ENCODE measurements at places on chromosomes 1 and 21.

GRCh38 chr1:222561656-222562055 is 13.8 kb upstream of the HHIPL2 start:
- DNase-seq = no peak

DNA sequence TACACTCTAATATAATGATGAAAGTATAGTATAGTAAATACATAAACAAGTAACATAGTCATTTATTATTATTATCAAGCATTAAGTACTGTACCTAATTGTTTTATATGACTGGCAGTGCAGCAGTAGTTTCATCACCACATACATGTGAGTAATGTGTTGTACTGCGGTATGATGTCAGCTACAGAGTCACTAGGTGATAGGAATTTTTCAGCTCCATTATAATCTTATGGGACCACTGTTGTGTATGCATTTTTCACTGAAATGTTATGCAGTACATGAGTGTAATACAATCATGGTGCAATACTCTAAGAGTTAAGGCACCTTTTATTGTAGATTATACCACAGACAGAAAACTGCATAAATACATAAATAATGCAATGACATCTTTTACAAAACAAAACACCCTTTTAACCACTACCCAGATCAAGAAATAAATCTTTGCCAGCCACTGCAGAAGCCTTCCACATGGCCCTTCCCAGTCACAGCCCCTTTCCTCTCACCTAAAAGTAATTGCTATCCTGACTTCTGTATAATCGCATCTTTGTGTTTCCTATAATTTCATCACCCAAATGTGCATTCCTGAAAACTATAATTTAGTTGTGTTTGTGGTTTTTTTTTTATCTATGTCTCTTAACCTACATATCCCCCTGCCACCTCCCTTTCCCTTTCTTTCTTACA is 16.3 kb downstream of the ABCD3 start:
- DNase-seq = no peak

DNA sequence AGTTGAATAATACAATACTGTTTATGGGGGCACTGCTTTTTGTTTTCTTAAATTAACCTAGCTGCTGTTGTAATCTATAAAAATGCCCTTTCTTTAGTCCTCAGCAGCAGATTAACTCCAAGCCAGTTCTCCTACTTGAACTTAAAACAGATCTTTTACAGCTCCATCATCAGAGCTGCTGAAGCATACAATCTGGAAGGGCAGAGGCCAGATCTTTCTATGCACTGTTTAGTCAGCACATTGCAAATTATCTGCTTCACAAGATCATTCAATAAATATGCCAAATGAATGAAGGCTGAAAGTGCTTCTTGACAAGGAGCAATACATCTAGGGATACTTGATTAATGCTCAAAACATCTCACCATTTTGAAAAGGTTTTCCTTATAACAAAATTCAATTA is 115.8 kb downstream of the PLPPR5 start:
- DNase-seq = no peak

DNA sequence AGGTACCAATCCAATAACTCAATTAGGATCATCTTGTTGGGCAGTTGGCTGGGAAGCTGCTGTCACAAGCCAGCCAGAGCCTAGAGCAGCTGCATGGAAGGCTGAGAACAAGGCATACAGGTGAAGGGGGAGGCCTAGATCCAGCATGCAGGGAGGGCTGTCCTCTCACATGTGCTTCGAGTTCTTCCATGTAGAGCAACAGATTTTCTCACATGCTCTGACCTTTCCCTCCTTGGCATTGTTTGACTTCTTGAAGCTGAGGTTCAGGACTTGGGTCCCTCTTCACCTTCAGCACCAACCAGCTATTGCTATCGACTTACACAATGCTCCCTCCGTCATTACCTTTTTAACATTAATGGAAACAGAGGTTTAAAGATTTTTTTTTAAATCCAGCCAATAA is 257.7 kb downstream of the ATG4C start:
- no peak for DNase-seq

DNA sequence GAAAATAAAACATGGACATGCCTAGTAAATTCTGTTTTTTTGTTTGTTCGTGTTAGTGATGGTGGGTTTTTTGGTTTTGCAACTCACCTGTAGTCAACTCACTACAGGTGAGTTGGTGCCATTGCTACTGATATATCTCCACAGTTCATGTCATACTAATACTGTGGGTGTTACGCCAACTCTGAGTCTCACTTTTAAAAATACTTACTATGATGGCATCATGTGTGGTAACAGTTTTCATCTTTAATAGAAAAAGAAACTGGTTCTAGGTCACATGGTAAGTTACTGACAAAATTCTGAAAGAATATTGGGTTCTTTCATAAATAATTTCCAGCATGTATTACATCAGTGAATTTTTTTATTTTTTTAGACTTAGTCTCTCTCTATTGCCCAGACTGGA is 38.0 kb downstream of the TSNAX start:
- no peak for DNase-seq

DNA sequence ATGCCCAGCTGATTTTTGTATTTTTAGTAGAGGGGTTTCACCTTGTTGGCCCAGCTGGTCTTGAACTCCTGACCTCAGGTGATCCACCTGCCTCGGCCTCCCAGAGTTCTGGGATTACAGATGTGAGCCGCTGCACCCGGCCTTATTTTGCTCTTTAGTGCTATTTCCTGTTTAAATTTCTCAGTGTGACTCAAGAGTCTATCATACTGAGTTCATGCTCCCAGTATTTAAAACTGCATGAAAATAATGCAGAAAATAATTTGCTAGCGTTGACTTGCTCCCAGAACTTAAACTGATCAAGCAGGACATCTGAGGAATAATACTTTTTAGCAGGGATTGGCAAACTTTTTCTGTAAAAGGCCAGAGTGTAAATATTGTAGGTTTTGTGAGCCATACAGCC is 86.4 kb upstream of the C1orf21 start:
- no peak for DNase-seq

GRCh38 chr1:16249596-16250241 is 12.7 kb upstream of the CPLANE2 start:
- DNase-seq = no peak

GRCh38 chr1:15755646-15756040 is 3.0 kb upstream of the FBLIM1 start:
- DNase-seq = no peak

DNA sequence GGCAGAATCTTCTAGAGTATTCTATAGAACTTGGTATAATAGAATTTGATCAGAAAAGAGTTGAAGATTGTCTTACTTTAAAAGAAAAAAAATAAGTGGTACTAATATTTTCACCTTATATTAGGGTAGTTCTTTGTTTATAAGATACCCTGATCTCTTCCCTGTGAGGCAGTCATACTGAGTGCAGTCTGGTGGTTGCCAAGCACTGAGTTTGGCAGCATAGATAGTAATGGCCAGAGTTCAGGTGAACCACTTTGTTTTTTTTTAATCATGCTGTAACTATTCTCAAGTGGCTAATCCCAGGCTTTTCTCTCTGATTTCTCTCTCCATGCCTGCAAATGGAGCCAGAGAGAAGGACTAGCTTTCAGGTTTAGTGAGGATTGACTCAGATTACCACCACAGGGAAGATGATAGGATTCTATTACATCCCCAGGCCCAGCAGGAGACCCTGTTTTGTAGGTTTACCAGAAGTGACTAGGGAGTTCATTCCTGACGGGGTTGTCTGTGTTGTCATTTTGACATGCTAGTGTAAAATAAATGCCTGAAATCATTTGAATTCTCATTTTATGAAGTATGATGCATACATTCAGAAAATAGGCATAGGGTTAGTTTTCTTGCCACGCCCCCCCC is 16.7 kb downstream of the KDM1A start:
- DNase-seq = no peak

- no peak for DNase-seq
Observed at GRCh38 chr21:37849506-37850102, 66.7 kb downstream of the KCNJ6 start.

- no peak for DNase-seq
Observed at GRCh38 chr1:192678099-192678498, 42.2 kb downstream of the RGS13 start.

- no peak for DNase-seq
Observed at GRCh38 chr1:71417421-71417820, 336.6 kb upstream of the ZRANB2 start.

DNA sequence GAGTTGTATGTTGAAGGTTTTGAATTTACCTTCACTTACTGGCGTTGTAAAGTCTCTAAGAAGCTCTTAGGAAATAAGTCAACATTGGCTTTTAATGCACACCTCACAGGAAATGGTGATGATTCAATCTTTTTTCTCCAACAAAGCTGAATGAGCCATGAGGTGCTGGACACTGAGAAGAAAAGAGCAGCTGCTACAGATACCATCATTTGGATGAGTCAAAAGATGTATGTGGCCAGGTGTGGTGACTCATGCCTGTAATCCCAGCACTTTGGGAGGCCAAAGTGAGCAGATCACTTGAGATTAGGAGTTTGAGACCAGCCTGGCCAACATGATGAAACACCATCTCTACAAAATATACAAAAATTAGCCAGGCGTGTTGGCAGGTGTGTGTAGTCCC is 3.3 kb upstream of the IL23R start:
- DNase-seq = no peak

DNA sequence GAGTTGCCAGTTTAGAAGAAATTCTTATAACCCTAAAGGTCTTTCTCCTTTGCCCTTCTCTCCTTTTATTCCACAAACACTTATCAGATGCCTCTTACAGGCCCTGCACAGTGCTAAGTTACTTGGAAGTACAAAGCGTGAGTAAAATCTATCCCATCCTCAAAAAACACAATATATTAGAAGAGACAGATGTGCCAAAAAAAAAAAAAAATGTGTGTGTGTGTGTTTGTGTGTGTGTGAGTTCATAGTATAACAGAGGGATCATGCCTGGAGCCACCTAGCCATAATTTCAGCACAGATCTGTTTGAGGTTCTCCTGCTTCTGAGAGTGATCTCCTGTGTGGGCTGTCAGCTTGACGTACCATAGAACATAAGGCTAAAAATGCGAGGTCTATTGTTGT is 5.0 kb downstream of the FAM20B start:
- DNase-seq = no peak

DNA sequence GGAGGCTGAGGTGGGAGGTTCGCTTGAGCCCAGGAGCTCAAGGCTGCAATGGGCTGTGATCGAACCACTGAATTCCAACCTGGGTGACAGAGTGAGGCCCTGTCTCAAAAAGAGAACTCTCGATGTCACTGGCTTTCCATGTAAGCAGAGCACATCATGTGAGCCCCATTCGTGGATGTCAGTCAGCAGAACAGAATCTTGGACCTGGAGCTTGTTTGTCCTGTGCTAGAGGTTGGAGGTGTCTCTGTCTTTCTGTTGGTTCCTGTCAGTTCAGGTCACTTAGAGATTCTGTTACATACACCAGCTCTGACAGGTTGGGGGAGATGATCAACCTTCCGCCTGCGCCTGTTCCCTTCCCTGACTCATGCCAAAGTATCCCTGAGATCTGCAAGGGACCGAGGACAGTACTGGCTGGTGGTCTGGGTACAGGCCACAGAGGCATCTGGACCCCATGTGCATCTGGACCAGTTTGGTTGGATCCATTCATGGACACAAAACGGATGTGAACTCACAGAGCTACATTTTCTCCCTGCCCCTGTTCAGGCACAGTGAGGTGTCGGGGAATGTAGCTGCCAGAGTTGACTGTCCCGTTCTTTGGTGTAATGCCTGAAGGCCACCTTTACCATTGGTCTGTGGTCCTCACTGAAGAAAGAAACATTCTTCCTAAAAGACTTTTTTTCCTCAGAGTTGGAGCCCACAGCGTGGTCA is 10.0 kb downstream of the ARF1 start:
- no peak for DNase-seq

GRCh38 chr1:86788300-86789206 is 84.2 kb downstream of the SH3GLB1 start:
- DNase-seq = no peak

DNA sequence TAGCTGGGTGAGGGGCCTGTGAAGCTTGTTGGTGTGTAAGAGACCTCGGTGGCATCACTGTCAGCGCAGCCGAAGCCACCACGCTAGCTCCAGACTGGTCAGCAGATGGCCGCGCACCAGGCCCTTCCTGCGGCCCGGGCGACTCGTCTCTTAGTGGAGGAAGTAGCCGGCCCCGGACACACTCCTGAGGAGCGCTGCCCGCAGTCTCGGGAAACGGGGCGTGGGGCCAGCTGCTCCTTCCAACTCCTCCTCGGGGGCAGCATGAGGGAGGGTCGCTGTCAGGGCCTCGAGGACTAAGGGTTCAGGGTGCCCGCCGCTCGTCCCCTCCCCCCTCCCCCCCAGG is 20.4 kb downstream of the H3-3A start:
- no peak for DNase-seq

DNA sequence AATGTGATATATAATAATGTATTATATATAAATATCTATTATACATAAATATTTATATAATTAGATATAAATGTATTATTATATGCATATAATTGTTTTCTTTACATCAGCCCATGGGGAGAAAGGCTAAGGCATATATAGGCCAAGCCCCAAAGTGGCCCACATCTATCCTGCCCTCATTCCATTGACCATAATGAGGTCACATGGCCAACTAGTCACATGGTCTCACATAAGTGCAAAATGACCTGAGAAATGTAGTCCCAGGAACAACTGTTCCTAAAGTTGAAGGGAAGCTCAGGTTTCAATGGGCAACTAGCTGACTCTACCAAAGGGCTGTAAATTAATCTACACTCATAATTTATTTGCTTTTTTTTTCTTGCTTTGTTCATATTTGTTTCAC is 14.5 kb upstream of the CCDC185 start:
- no peak for DNase-seq

GRCh38 chr21:36904093-36904666 is 62.3 kb downstream of the HLCS start:
- no peak for DNase-seq

DNA sequence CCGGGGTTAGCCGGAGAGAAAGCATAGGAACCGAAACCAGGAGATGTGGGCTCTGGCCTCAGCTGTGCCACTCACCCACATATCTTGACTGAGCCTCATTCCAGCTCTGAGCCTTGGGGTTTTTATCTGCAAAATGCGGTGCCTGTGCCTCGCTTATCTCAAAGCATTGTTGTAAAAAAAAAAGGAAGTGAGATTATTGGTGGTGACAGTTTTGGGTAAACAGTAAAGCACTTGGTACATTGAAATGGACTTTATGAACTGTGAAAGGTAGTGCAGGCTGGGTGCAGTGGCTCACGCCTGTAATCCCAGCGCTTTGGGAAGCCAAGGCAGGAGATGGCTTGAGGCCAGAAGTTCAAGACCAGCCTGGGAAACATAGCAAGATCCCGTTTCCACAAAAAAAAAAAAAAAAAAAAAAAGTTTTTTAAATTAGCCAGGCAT is 3.8 kb downstream of the PTAFR start:
- no peak for DNase-seq

- no peak for DNase-seq
Observed at GRCh38 chr1:207646944-207647579, 2.1 kb downstream of the CR1L start.

DNA sequence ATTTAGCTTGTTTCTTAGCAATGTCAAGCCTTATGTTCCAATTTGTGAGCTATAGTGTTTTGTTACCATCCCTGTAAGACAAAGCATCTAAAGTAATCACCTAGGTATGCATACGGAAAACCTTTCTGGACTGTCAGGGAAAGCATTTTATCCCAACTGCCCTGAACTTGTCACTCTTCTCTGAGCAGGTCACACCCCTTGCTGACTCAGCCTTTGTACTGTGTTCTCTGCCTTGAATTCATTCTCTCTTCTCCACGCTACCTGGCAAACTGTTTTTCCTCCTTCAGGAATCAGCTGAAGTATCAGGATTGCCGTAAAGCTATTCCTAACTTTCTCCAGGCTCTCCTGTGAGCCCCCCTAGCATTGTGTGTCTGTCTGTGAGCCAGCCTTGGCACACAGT is 54.2 kb downstream of the PBX1 start:
- no peak for DNase-seq

Measured in stimulated activated CD8-positive, alpha-beta memory T cell treated with anti-CD3 and anti-CD28 coated beads, Interleukin-15, amount 100 ng/mL, for 4 hours (primary cell).